Urothelium cell line (cell line): ENCODE measurements at places on chromosomes 13 and 19.

DNA sequence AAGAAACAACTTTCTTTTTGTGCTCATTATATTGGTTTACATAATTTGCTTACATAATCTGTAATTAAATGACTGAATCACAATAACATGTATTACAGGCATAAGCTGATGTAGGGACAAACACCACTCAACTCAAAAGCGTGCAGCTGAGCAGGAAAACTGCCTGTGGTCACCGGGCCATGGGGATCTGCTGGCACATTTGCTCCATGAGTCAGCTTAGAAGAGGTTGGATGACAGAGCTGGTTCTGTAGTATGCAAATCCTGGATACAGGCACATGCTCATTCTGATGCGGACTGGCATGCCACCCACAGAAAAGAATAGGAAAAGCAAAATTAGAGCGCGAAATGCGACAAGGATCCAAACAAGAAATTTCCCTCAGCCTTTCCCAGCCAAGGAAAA is 128.6 kb downstream of the USP12 start:
- DNase-seq: peak; percentile 82

DNA sequence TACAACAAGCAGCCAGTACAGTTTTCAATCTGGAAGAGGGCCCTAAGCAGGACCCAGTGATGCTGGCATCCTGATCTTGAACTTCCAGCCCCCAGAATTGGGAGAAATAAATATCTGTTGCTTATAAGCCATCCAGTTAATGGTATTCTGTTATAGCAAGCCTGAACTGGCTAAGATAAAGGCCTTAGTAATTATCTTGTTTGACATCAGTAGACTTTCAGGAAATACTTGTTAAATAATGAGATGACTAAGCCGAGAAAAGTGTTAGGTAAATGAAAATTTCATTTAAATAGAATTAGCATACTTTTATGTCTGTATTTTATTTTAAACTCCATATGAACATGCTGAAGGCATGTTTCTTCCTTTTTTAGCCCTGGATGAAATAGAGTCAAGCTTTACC is 188.2 kb downstream of the OLFM4 start:
- no peak for DNase-seq

DNA sequence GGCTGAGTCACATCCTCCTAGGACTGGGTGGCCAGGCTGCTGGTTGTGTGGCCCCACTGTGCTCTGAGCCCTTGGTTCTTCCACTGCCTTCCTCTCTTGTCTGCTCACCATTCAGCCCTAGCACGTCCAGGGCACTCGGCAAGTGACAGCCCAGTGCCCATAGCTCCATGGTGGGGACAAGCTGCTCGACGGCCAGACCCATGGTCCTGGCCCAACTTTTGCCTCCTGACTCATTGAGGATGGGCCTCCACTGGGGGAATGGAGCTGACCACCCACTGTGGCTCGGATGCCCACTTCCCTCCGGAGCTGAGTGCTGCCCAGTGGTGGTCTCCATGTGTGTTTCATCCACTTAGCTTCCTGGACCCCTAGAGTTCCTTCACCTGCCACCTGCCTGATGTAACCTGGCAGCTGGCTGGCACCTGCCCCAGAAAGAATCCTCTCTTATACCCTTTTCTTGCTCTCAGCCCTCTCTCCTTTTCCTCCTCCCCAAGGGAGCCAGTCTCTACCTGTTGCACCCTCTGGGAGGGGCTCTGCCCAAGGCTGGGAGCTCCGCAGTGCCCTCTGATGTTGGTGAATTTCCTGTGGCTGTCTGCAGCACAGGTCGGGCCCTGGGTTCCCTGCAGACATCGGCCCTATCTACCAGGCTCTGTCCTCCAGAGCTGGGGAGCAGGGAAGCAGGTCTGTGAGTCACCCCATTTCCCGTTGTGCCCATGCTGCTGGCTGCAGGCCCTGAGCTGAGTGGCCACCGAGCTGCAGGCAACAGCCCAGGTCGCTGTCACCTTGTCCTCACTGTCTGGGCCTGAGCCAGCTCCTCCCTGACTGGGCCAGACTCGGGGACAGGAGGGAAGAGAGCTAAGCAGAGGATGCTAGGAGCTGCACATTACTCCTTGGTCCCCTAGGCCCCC is 7.4 kb downstream of the CHST8 start:
- DNase-seq: no peak

DNA sequence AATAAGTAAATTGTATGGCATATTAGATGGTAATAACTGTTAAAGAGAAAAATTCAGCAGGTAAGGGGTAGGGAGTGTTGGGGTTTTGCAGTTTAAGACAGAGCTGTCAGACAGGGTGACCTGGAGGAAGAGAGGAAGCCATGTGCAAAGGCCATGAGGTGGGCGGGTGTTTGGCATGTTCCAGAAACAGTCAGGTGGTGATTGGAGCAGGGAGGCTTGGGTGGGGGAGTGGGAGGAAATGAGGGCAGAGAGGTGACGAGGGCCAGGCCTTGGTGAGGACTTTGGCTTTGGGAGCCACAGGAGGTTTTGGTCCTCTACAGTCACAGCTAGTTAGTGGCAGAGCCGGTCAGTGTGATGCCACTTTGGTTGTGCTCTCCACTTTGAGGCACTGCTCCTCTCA is 20.1 kb downstream of the RYR1 start:
- no peak for DNase-seq

GRCh38 chr19:17327068-17327653 is 7.5 kb downstream of the ANO8 start:
- DNase-seq: no peak

- no peak for DNase-seq
Measured at GRCh38 chr19:38869160-38869835, 8.8 kb downstream of the RINL start.

DNA sequence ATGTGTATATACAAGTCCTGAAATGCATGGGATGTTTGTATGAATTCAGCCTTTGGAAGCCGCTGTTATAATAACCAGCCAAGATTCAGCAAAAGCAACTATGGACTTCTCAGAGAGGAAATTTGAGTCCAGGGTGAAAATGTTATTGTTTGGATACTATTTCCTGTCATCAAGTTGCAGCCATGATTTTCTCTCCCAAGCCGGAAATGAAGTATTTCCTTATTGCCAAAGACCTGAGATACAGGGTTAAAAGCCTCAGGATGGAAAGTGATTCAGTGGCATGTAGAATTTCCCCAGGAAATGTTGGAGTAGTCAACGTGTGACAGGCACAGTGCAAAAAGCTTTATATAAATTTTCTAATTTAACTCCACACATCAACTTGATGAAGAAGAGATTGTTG is 133.9 kb downstream of the IRS2 start:
- DNase-seq: no peak

- DNase-seq: no peak
Measured at GRCh38 chr13:112618501-112618900, 30.5 kb upstream of the TUBGCP3 start.

GRCh38 chr13:31807090-31807541 is 67.8 kb downstream of the RXFP2 start:
- no peak for DNase-seq

- DNase-seq: no peak
Measured at GRCh38 chr19:41276231-41276630, 12.1 kb downstream of the HNRNPUL1 start.

DNA sequence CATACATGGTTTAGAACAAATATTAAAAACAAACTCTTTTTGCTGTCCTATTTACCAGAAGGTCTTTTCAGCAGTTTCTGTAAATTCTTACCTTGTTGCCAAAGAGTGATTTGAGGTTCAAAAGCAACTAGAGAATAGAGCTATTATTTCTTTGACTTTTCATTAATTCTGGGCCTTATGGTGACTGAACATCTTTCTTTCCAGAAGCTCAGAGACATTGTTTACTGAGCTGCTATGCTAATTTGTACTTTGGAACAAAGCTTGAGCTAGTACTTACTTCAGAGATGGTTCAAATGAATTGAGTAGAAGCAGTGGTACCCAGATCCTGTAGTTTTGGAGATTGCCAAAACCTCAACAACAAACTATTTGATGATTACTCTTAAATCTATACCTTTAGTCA is 331.2 kb downstream of the SPRY2 start:
- no peak for DNase-seq

DNA sequence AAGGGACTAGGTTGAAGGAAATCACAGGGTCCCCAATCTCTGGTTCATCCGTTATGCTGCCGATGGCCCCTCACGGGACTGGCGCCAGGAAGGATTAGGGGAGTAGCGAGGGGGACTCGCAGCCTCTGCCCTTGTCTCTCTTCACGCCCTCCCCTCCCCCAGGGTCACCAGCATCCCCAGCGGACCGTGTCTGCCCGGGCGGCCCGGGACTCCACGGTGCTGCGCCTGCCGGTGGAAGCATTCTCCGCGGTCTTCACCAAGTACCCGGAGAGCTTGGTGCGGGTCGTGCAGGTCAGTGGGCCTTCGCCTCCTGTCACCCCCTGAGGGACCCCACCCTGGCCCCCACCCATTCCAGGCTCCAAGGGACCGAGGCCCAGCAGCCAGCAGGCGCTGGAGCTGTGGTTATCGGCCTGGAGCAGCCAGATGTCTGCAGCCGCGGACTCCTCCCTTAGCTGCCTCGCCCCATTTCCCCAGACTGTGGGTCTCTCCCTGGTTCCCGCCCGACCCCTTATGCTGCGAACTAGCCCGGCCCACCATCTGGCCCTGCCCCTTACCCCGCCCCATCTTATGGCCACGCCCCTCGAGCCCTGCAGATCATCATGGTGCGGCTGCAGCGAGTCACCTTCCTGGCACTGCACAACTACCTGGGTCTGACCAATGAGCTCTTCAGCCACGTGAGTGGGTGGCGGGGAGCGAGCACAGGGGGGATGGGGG is 5.4 kb downstream of the PNPLA6 start:
- no peak for DNase-seq

DNA sequence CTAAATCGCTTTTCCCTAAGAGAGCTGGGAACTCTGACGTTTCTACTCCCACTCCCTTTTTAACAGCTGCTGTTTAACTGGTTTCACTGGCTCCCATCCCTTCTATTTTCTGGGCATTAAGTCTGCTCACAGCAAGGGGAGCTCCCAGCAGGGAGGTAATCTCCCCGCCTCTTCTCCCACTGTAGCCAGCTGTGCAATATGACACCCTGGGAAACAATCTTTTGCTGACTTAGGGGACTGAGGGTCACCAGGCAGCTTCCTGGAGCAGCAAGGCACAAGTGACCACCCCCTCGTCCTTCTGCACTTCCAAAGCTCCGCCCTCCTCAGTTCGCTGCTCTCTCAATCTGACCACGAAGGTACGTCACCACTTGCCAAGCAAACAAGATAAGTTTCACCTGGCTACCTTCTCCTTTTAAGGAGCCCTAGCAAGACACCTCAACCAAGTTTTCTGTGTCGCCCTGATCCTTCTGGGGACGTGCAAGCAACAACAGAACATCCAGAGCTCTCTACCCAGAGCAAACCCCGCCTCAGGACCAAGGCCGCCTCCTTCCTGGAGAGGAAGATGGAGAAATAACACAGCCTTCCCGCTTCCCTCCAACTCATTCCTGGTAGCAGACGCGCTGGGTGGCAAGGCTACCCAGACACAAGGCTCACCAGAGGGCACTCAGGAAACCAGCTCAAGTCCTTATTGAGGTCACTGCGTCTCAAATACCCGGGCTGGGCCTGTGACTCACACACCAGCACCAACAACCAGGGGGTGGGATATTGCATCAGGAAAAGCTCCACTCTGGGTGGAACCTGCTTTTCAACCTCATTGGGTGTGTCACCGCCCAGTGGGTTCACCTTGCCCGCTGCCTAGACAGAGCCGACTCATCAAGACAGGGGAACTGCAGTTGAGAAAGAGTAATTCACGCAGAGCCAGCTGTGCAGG is 92.4 kb downstream of the STK24 start:
- DNase-seq: peak; percentile 86

DNA sequence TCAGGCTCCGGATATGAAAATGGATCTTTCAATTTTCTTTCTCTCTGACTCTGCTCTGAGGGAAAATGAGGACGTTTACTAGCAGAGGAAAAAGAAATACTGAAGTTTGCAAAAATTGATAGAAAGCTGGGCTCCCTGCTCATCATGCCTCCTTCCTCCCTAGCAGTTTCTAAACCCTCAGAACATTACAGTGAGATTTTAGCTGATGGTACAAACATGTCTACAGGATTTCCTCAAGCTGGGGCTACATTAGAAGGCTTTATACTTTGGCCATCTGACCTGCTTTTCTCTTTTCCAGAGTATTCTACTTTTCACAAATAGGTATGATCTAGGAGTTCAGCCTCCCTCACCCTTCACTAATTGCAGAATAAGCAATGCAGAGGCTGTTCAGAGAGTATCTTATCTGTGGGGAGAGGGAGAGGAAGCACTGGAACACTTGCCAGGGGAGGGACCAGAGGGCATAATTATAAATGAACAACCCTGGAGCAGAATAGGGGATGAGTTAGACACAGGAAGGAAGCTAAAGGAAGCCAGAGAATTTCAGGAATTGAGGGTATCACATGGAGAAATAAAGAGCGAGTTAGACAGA is 30.0 kb downstream of the CEACAM1 start:
- no peak for DNase-seq

GRCh38 chr13:110433014-110433413 is 125.9 kb downstream of the COL4A2 start:
- DNase-seq: no peak

DNA sequence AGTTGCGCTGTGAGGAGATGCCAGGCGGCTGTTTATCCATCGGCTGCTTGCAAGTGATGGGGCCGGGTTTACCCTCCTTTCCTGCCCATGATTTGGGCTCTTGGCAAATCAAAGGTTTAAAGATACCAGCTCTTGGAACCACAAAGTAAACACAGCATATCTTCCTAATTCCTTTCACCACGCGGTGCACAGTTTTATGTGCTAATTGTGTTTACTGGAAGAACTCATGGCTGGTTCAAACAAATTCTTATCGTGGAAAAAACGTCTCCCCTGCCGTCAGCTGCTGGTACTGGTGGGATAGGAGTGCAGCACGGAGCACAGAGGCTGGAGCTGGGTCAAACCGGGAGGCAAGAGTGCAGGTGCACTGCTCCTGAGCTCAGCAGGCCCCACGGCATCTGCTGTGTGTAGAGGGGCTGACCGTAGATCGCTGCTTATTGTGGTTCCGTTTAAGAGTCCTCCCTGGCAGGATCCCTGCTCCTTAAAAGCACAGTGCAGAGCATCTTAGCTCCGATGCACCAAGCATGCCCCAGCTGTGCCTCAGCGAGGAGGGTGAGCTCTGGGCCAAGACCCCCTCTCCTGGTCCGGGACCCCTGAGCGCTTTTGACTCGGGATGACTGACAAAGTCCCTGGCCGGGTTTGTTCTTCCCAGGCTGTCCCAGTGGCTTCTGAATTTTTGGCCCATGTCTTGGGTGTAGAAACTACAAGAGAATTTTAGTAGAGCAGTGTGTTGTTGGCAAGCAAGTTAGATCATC is 51.3 kb upstream of the GAS6 start:
- DNase-seq: no peak

- DNase-seq: no peak
Measured at GRCh38 chr13:59623206-59623915, 540.4 kb downstream of the DIAPH3 start.

DNA sequence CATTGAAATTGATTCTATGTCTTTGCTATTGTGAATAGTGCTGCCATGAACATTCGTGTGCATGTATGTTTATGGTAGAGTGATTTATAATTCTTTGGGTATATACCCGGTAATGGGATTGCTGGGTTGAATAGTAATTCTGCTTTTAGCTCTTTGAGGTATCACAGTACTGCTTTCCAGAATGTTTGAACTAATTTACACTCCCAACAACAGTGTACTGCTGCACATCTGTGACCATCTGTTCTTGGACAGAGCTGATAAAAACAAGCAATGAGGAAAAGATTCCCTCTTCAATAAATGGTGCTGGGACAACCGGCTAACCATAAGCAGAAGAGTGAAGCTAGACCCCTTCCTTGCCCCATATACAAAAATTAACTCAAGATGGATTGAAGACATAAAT is 231.0 kb downstream of the MYO16 start:
- DNase-seq: no peak
